Stimulated activated CD8-positive, alpha-beta memory T cell treated with anti-CD3 and anti-CD28 coated beads, Interleukin-4, amount 100 ng/mL, for 24 hours (primary cell): ENCODE measurements at places on chromosomes 4 and X.

DNA sequence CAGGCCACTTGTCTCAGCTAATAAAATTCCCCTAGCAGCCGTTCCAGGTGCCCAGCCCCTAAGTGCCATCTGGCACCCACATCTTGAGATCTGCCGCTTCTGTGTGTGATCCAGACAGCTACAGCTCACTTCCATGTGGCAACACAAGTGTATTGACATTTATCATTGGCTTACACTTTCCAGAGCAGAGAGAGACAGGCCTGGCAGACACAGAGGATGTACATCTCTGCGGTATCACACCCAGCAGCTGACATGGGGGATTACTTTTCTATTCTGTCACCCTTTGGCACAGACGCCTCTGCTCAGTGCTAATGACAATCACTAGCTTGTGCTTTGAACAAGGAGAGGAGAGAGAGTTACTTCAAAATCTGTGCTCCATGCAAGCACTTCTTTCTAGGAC, 195.9 kb downstream of the KDR start:
- DNase-seq = no peak

DNA sequence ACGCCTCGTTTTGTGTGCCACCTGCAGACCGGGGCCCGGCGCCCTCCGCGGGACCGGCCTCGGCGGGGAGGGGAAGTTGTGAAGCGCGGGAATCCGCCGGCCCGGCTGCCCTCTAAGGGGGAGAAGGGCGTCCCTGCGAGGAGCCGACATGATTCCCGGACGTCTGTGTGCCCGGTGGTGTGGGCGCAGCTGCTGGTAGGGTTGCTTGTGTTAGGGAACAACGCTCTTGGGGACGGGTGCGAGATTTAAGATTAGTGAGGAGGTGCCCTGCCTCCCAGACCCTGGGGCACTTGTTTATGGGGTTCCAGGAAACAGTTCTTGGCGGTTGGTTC, 627 bp downstream of the CDKN2AIP start:
- no peak for DNase-seq

- DNase-seq = peak; percentile 26
These were observed at the start of gene UGT8 for GRCh38 chr4:114598191-114599121. UGT8 (plus strand) TSS chr4:114598807; CDS start chr4:114622881, 24,074 bp downstream.

- no peak for DNase-seq
These were observed 32.8 kb downstream of the ABCE1 start for GRCh38 chr4:145130788-145131399.

- DNase-seq = no peak
These were observed 592.9 kb downstream of the BCOR start for GRCh38 chrX:39504850-39505259.
